RPMI8226 (cell line): ENCODE measurements at places on chromosomes 3 and 15.
A peak's percentile ranks its signal among the peaks of the same experiment; 100 is the strongest.

- no peak for DNase-seq
Measured at GRCh38 chr15:83249030-83249343, 35.5 kb downstream of the BNC1 start.

DNA sequence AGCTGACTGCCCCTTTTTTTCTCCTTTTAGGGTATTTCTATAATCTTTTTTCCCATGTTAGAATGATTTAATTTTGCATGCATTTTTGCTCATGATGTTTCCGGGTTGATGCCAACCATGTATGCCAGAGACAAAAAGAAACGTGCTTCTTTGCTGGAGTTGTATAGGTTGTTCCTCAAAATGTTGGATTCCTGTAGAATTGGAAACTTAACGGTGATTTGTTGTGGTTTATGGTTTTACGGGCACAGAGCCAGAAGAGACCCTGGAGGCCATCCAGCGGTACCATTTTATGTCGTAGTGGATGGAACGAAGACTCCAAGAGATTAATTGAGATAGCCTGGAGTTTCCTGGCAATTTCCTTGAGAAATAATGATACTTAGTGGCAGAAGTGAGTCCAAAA is 481.5 kb upstream of the RGMA start:
- no peak for DNase-seq

- DNase-seq = no peak
Measured at GRCh38 chr3:37990527-37990926, at the start of gene VILL. Gene VILL (plus strand): TSS chr3:37990786. CDS start chr3:37993673, 2,887 bp downstream.

DNA sequence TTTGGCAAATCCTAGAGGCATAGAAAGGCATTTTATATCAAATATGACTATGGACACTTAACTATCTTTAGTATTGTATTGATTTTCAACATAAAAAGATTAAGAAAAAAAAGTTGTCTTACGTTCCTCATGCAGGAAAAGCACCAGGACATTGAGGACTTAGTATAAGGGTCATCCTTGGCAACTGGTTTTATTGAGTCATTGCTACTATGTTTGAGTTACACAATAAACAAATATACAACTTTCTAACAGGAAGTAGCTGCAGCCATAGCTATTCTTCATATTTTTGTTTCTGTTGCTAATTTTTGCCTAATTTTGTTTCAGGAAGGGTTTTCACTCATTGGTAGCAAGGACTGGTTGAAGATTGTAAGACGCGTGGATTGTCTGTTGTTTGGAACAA is 93.0 kb downstream of the NPTN start:
- no peak for DNase-seq

DNA sequence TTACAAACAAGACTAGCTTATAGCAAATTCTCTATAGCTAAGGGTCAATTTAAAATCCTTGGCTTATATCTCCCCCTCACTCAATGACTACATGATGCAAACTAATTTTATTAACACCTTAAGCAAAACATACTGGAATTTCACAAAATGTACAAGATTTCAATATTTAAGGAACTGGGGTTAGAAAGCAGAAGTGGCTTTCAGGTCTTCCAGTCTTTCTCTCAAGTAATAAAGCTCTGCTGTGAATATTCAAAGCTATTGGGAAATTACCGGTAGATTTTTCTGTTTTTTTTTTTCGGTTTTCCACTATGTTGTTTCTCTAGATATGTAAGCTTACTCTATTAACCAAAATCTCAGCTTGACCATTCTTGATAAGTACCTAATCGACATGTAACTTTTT is 3.9 kb downstream of the EPM2AIP1 start:
- no peak for DNase-seq

DNA sequence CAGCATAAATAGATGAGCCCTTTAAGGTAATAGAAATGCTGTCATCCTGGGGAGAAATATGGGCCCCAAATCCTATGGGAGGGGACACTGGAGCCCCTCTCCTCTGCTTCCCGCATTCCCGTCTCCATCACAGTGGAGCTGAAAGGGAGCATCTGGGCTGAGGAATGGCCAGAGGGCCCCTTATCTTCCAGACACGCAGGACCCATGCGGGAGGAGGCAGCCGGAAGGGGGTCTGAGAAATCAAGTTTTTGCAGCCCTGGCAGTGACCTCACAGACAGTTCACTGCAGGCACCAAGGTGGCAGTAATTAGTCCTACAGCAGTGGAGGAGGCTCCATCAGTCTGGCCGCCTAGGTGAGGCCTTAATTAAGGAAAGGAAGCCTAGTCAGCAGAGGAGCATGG is 80.2 kb downstream of the RAB11A start:
- DNase-seq = peak; percentile 46

GRCh38 chr15:24956111-24956838 is 1.5 kb downstream of the SNRPN start:
- DNase-seq = peak; percentile 31
